ENCODE measurements at places on chromosomes 5 and 9.

DNA sequence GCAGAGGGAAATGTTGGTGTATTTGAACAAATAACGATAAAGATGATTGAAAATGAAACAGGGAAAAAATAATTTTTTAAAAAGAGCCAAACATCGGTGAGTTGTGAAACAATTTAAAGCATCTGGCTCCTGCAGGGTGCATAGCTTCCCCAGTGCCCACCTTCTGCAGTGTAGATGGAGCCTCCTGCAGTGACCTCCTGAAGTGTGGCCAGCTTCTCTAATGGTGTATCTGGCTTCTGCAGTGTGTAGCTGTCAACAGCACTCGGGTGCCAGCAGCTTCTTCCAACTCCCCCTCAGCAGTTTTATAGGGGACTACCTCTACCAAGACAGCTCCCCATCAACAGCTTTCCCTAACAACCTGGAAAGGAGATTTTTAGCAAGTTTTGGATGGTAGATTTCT is 279.4 kb upstream of the SEMA6A start:
- no peak for DNase-seq

DNA sequence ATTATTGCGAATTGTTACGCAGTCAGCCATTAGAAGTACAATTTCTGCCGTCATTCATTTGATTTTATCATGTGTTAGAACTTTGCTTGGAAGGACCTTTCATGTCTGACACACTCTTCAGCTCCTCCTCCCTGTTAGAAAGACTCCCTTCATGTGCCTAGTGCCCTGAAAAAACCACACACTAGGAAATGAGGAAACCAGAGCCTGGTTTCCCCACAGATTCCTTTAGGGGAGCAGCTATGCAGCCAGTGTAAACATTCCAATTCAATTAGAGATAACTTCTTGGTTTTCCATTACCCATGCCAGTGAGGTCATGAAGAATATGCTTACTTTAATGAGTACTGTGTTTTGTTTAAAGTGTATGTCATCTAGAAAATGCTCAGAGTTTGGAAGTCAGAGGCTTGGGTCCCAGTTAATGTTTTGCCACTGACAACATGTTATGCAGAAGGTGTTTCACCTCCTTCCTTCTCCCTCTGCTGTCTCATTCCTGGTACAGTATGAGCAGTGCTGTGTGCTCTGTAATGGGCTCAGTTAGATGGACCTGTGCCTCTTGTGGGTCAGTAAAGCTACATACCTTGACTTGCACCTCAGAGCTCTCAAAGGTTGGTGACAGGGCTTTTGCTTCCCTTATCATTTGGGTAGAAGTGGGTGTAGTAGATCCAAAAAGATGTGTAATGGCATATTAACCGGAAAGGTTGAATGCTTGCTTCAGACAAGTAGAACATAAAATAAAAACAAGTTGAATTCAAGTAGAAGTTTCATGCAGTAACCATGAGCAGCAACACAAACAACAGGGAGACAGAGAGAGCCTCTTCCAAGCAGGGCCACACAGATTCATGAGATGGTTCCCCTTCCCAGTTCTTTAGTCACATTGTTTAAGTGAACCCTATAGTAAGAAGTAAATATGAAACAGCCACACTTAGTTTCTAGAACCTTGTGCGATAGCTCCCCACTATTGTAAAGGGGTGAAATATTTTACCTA is 52.6 kb upstream of the TNFAIP8 start:
- DNase-seq = no peak

DNA sequence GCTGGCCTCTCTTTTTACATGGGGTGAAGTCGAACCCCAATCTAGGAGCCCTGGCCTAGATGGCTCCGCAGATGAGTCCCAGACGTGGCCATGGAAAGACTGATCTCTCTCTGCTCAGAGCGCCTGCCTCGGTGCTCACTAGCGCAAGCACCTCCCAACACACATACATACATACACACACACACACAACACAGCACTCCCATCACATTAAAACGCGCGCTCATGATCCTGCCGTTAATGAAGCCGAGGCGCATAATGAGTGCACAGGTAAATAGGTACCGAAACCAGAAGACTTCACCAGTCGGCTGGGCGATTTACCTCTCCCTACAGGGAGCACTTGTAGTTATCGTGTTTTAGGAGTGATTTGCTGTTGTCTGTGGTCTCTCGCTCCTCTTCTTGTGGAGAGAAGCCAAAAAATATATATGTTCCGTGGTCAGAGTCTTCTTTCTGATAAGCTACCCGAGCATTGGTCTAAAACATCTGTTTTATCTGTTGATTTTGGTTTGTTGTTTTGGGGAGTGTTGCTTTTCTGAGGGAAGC is 207.7 kb downstream of the MEF2C start:
- no peak for DNase-seq

- no peak for DNase-seq
Observed at GRCh38 chr5:14849516-14850294, 21.9 kb downstream of the ANKH start.

DNA sequence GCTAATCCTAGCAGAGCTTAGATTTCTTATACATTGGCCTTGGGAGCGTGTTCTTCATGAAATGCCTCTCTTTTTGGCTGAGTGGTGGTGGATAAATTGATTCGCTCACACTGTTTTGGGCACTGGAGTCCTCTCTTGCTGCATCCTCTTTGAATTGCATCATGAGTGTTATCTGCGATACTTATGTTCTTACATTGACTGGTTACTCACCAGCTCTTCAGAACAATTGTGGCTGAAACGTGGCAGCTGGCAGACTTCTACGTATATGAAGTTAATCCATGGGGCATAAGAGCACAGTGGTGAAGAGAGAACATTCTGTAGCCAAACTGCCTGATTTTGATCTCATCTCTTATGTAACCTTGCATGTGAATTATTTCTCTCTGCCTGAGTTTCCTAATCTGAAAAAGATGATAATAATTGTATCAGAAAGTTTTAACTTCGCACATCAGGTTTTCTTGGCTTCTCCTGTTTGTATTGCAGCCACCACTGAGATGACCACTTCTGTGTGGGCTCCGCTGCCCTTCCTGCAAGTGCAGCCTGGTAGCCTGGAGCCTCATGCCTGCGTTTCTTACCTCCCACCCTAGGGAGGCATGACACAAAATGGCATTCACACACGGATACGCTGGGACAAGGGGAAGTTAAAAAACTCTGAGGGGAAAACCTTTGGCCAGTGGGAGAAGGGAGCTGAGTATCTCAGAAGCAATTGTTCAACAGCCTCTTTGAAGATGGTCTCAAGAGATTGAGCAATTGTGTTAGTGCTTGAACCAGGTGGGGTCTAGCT is 295.2 kb downstream of the ARHGAP26 start:
- no peak for DNase-seq

DNA sequence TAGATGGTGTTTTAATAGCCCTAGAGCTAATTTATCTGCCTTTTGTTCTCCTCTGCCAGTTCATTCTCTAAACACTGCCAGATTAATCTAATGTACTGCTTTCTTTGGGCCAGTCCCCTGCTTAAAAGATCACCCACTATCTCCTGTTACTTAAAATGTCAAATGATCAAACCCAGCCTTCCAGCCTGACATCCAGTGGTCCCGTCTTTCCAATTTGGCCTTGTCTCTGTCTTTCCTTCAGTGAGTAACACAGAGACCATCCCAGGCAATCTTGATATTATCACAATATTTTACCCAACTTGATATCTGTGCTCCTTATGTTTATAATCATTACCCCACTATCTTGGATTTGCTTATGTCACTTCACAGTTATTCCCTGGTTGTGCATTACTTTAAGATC is 12.0 kb downstream of the PRR16 start:
- DNase-seq = no peak

DNA sequence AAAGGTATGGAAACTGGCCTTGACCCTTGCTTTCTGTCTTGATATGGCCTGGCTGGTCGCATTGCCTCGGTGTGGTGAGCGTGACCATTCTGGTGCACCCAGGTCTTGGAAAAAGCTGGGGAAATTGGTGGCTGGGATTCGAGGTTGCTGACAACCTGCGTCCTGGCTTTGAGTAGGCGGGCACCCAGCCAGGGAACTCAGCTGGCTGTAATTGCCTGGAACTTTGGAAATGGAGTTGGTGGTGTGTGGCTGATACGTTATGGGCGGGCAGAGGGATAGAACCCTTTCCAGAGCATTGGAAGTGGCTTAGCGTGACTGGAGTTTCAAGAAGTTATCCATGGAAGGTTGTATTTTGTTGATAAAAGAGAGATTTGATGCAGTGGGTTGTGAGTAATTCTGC is 35.2 kb downstream of the KCNMB1 start:
- no peak for DNase-seq

- no peak for DNase-seq
Observed at GRCh38 chr9:106758911-106759310, 104.1 kb upstream of the ZNF462 start.

DNA sequence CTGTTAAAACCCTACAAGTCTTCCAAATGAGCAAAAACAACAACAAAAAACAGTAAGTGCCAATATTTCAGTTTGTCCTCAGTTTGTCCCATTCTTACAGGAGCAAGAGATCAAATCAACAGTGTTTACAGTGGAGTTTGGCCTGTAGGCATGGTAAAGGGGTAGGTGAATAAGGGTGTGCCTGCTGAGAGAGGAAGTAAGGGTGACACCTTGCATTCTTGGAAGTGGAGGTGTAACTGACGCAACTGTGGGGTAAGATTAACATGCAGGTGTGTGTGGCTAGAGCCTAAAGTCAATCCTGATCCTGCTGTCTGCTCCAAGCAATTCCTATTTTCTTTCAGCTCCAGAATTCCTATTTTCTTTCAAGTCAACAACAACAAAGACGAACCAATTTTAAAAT is 43.4 kb downstream of the PFDN1 start:
- DNase-seq = no peak

DNA sequence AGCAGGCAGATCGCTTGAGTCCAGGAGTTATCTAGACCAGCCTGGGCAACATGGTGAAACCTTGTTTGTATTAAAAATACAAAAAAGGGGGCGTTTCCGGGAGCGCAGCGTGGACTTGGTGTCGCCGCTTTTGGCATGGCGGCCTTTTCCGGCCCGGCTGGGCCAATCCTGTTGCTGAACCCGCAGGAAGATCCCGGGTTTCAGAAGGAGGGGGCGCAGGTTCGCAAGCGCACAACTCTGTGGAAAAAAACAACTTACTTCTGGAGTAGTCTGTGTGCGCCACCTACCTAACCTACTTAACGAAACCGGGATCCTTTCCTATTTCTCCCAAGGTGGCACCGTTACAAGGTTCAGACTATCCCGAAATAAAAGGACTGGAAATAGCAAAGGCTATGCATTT is 198.6 kb downstream of the MSX2 start:
- DNase-seq = no peak

GRCh38 chr5:94181895-94182294 is 436.5 kb downstream of the KIAA0825 start:
- DNase-seq = no peak

DNA sequence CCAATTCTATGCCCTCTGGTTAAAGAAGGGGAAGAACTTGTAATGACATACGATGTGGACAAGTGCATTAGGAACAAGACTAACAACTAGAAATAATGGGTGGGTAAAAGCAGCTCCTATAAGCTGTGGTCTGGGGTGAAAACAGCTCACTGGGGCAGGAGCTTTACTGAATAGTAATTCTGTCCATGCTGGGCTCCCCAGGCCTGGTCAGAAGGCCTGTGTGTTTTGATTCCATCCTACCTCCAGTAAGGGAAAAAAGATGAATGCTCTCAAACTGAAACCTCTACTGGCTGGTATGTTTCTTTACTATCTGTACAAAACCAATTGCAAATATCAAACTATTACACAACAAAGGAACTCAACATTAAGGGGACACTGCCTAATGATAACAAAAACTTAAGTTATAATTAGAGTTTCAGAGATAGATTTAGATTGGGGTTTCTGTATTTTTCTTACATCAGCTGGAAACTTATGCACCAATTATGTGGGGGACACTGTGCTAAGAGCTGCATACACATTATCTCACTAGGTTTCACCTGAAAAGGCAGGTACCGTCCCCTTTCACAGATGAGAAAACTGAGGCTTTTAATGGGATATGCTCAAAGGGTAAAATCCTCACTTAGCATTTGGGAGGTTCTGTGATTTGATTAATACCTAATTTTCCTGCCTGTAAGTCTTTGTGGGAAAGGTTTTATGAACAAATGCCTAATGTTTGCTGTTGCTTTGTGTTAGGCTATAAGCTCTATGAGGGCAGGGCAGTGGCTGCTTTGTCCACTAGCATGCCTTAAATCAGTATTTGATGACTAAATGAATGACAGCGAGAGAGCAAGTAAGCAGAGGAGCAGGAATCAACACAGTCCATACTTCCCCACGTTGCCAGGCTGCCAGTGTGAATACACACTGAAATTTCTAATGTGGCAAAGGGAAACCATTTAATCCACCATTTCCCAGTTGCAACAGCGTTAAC is 53.6 kb downstream of the ELL2 start:
- DNase-seq = no peak

DNA sequence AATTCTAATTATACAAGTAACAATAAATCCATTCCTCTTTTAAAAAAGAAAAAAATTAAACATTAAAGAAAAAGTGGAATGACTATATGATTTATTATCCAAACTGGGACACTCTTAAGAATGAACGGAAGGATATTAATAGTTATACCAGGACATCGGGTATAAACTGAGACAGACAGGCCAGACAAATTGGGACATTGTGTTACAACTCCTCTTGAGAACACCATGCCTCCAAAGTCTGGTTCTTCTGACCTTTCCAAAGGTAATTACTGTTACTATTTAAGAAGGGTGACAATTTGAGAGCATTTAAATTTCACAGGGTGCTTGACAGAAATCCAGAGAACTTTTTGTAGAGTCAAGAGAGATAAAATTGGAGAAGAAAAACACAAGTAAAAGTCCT is 132.1 kb upstream of the MARCHF11 start:
- DNase-seq = no peak

DNA sequence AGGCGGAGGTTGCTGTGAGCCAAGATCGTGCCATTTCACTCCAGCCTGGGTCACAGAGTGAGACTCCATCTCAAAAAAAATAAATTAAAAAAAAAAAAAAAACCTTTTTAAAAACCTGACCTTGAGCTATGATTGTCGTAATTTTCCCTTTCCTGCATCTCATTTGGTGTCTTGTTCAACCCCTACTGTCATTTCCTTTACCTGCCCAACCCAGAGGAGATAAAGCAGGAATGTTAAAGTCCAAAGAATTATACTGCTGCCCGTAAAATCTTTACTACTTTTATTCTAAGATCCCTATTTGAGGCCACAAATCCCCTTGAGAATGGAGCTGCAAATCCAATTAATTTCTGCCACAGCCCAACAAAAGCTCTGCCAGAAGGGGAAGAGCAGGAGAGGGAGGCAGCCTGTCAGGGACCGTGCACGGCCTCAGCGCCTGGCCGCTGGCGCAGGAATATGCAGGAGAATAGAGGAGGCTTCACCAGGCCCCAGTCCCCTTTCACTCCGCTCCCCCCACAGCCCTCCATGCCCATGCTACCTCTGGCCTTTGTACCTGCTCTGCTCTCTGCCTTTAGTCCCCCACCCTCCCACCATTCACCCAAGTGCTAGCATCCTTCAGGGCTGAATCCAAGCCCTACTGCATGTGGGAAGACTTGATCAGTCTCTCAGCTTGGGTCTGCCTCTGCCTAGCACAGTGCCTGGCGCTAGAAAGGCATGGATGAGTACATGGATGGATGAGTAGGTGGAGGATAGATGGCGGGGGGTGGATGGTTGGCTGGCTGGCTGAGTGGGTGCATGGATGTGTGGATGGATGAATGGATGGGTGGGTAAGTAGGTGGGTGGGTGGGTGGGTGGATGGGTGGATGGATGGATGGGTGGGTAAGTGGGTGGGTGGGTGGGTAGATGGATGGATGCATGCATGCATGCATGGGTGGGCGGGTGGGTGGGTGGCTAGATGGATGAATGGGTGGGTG is 99.8 kb upstream of the SARDH start:
- DNase-seq = no peak

GRCh38 chr5:16931334-16932110 is 4.6 kb downstream of the MYO10 start:
- DNase-seq = no peak
